ENCODE measurements at places on chromosomes 16 and 17.

GRCh38 chr16:27642756-27643155 is 92.8 kb downstream of the KATNIP start:
- no peak for DNase-seq

DNA sequence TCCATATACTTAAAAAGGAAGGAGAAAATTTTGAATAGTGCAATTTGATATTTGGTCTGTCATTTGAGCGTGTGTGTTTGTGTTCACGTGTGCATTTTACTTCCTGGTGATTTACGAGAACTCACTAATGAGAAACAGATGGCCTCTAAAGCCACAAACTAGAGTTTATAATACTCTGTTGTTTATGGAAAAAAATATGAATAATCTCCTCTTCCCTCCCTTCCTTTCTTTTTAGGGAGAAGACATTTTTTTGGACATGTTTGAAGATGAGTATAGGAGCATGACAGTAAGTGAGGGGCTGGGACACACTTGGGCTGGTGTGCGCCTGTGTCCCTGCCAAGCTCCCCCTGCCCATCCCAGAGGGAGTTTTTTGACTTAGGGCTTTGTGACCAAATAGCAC is 102.7 kb downstream of the CLEC16A start:
- DNase-seq = no peak

GRCh38 chr16:2428051-2428783 is 1.0 kb upstream of the CCNF start:
- DNase-seq = no peak

- no peak for DNase-seq
Observed at GRCh38 chr17:7004398-7005253, 7.8 kb upstream of the RNASEK start.

DNA sequence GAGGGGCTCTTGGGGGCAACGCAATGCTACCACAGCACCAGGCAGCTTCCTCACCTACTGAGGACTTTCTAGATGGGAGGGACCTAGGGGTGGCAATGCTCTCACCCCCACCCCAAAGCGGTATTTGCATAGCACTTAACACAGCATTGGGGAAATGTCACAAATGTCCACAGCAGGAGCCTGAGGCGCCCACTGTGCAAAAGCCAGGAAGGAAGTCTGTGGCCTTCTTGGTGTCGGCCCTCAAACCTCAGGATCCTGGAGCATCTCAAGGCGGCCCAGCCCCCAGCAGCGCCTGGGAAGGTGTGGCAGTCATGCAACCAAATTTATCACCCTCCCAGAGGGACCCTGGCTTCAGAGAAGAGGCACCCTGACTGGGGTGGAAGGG is 45.3 kb downstream of the WNT3 start:
- no peak for DNase-seq

DNA sequence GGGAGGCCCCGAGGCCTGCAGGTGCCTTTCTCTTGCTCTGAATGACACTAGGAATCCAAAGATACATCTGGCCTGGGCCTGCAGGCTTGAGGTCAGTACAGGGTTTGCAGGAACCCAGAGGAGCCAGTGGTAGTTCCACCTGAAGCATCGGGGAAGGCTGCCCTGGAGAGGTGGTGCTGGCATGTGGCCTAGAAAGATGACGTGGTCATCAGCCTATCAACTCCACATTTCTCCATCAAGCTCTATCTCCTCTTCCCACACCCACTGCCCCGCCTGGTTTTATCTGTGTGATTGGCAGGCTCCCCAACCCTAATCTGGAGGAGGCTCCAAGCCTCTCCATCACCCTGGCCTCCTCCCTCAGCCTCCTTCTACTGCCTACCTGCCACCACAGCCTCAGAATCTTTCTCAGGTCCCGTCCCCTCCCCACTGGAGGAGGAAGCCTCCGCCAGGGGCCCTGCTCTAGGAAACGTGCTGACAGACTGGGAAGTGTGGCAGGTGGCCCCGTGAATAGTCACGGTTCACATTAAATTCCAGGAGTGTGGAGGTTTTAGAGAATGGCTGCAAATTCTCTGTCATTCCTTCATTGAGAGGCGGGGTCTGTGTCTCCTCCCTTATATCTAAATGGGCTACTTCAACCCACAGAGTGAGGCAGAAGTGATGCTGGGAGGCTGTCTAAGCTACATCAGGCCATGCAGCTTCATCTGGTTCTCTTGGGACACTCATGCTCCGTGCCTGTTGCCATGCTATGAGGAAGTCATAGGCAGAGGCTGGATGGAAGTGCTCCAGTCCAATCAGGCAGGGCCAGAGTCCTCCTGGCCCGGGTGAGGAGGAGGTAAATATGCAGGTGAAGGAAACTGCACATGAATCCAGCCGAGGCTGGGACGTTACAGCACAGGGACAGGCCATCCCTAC is 11.4 kb upstream of the MAP2K3 start:
- DNase-seq = no peak
